ENCODE measurements at places on chromosomes 3 and 15.

DNA sequence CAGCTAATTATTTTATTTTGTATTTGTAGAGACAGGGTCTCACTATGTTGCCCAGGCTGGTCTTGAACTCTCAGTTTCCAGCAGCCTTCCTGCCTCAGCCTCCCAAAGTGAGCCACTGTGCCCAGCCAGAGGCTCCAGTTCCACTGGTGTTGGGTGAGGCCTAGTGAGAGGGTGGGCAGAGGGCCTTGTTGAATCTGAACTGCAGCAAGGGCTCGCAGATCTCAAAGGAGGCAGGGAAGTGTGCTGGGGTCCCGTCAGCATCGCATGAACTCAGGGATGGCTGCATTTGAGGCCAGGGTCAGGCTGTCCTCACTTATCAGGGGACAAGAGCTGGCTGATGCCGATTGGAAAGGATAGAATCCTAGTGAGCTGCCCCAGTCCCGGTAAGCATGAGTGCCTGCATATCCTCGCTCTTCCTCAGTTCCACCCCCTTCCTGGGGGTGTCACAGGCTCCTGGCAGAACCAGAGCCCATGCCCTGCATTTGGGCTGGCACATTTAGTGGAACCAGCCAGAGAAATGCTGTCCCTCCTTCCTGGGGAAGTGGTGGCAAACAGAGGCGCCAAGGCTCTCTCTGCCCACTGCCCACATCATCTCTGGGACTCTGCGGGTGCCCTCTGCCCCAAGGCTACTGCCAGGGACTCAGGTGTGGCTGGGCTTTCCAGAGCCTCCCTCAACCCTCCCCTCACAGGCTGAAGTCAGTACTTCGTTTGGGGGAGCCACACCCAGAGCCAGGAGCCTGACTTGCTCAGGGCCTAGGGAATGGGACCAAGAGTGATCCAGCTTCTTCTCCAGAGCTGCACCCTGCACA, 24.1 kb downstream of the ALS2CL start:
- DNase-seq = no peak

- no peak for DNase-seq
These were observed 23.3 kb upstream of the MANF start for GRCh38 chr3:51361746-51362145.

DNA sequence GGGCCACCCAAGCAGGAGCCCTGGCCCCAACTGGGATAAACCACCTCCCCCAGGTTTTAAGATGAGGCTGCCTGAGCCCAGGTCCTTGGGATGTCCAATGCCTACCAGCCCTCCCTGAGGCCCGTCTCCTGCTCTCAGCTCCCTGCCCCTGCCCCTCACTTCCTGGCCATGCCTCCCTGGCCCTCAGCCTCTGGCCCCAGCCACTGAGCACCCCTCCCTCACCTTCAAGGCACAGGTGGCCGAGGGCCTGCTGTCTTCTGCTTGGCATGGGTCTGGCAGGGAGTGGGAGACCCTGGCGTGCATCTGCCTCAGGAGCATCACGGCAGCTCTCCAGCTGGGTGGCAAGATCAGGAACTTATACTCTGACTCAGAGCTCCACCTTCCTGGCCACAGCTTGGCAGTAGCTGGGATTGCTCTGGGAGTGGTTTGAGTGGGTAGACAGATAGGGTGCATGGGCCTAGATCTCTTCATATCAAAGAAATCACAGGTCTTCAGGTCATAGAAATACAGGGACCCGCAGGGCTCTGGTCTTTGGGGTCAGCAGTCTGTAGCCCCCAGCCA, at the start of gene PLA2G4E:
Gene PLA2G4E, minus strand, starts transcription at position 330 of the 561 bp plus-strand sequence. Its CDS starts 12 bp downstream, at position 318.
- no peak for DNase-seq

- no peak for DNase-seq
These were observed 1034.7 kb downstream of the FHIT start for GRCh38 chr3:60216462-60217075.

- DNase-seq = no peak
These were observed 52.8 kb downstream of the RAF1 start for GRCh38 chr3:12611117-12611516.

- DNase-seq = no peak
These were observed 11.1 kb downstream of the ARNT2 start for GRCh38 chr15:80415358-80415670.

- peak; percentile 97 for DNase-seq
These were observed 20.3 kb downstream of the LRCH3 start for GRCh38 chr3:197811343-197811742.

DNA sequence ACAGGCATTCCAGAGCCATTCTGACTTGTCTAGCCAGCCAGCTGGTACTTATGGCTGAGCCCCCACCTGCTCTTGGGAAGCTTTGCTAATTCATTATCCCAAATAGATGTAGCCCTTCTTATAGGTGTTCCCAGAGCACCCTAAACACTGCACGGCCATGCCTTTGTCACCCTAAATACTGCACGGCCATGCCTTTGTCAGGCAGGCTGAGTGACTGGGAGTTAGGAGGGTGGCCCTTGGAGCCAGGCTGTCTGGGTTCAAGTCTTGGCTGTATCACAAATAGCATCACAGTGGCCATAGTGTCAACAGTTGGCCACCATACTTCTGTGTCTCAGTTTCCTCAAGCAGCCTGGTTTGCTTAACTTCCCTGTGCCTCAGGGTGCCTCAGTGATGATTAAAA, 292.3 kb downstream of the ADAMTS17 start:
- DNase-seq = no peak

DNA sequence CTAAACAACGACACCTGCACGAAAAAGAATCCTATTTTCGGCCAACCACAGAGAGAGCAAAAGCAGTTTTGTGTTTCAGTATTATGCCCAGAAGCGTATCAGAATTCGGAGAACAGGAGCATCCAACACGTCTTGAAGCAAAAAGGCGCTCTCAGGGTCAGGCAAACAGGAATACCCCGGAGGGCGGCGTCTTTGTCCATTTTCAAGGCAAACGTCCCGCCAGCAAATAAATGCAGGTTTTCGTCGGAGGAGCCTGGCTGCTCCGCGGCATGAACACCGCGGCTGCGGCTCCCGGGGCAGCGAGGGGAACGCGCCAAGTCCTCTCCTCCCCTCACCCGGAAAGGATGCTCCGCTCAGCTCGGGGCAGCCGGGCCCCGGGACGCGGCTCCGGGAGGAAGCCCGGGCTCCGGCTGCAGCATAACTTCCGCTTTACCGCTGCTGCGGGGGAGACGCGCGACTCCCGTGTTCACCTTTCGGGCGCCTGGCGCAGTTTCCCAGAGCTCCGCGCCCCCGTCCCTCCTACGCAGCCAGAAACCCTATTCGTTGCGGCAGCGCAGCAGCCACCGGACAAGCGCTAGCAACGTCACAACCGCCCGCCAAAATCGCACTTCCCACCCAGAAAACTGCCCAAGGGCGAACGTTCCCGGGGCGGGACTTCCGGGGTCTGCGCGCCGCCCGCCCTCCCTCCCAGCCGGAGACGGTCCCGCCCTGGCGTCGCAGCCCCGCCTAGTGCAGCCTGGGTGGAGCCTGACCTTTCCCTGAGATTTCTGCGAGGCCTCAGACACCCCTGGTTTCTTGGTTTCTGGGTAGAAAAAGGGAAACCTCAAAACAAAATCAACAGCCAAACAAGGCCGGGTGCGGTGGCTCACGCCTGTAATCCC, at the start of gene RNF168:
Gene RNF168, minus strand, starts transcription at position 573 of the 881 bp plus-strand sequence. CDS start 595 bp downstream, outside the sequence.
- DNase-seq = peak; percentile 97

DNA sequence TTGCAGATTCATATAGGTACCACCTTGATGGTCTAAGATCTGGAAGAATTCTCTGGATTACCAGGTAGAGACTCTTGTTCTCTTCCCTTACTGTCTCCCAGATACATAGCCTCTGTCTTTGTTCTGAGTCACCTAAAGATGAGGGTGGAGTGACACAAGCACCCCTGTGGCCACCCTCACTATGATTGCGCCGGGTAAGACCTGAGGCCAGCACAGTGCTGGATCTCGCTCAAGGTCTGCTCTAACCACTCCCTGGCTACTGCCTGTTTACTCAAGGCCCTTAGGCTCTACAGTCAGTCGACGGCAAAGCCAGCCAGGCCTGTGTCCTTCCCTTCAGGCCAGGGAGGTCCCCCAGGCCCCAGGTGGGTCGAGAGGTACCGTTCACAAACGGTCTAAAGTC, 88.3 kb downstream of the ARHGEF26 start:
- DNase-seq = no peak

DNA sequence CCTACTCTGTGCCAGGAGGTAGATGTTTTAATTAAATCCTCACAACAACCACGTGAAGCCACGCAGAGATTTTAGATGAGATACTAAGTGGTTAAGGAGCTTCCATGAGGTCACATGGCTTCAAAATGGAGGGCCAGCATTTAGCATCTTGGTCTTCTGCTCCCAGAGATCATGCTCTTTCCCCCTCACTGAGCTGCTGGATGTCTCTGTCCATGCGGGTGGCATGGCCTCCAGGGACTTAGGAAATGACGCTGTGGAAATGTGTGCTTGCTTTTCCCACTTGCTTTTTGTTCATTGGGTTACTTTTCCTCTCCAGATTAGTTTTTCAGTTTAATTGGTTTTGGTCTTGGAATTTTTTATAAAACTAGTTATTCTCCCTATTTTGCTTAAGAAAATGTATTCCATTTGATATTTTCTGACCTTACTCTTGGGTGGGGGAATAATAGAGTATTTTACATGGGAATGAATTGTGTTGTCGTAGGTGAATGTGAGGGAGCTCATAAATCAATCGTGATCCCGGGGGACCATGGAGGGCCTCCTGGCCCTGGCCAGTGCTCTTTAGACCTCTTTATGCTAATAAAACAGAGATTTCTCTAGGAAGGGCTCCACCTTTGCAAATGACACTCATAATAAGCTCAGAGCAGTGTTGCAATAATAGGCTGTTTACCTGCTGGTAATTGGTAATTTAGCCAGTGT, 376.0 kb upstream of the ONECUT1 start:
- DNase-seq = no peak

GRCh38 chr3:115630850-115631249, 7.5 kb downstream of the GAP43 start:
- no peak for DNase-seq

- DNase-seq = no peak
These were observed 36.1 kb downstream of the TYRO3 start for GRCh38 chr15:41594801-41595746.

GRCh38 chr3:53202331-53203015, 41.5 kb downstream of the PRKCD start:
- no peak for DNase-seq

GRCh38 chr3:23612296-23612891, 193.4 kb upstream of the UBE2E1 start:
- DNase-seq = peak; percentile 38

GRCh38 chr3:23624305-23624704, 181.4 kb upstream of the UBE2E1 start:
- DNase-seq = no peak

GRCh38 chr3:175356899-175357324, 497.8 kb downstream of the NAALADL2 start:
- DNase-seq = no peak

- DNase-seq = peak; percentile 55
These were observed 230.3 kb upstream of the TBL1XR1 start for GRCh38 chr3:177427540-177427939.

- no peak for DNase-seq
These were observed 20.9 kb downstream of the GREM1 start for GRCh38 chr15:32738666-32739065.

- peak; percentile 60 for DNase-seq
These were observed 15.4 kb downstream of the BCL2L10 start for GRCh38 chr15:52097180-52097579.

DNA sequence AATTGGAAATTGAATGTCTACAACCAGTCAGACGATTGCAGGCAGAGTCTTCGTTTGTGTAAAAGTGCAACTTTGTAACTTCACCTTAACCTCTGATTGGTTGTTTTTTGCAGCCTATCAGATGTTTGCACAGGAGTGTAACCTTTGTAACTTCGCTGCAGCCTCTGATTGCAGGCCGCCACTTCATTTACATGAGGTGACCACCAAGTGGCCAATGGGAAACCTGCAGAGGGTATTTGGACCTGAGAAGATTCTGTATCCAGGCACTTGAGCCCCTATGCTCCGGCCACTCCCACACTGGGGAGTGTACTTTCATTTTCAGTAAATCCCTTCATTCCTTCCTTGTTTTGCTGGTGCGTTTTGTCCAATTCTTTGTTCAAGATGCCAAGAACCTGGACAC, 68.1 kb upstream of the PFN2 start:
- DNase-seq = no peak

DNA sequence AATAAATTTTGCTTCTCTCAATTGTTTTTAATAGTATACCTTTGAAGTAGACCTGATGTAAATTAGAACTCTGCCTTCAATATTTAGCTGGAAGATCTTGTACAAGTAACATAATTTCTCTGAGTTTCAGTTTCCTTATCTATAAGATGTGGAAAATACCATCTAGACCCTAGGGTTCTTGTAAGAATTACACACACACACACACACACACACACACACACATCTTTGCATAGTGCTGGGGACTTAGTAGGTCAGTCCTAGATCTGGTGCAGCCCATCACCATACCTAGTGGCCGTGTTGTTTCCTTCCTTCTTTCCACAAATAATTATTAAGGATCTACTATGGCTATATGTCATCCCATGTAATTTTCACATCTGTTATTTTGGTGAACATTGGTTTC, 11.0 kb downstream of the TRAT1 start:
- no peak for DNase-seq

- DNase-seq = no peak
These were observed 65.1 kb upstream of the FAM3D start for GRCh38 chr3:58731673-58732072.

GRCh38 chr3:115169808-115170207, 22.7 kb upstream of the ZBTB20 start:
- peak; percentile 18 for DNase-seq

DNA sequence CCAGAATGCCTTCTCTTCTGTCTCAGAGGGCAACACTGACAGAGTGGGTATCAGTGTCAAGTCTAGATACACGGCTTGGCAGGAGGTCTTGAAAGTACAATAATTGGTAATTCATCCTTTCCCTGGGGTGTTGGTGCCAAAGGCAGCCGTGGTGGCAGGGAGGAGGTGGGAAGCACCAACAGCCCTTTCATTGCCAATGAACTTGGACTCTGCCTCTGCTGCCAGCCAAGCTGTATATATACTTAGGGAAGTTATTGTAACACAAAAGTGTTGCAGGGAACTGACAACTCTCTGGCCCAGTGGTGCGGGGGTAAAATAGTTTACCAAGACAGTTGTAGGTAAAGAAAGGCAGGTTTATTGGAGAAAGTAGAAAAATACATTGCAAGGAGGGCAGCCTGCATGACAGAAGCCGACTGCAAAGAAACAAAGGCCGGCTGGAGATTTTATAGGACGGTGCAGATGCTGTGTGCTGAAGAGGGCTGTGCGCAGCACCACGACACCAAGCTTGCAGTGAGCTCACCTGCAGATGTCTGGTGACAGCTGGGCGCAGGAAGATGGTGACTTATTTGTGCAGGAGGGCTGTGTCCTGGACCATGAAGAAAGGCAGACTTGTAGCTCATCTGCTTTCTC, 4.0 kb upstream of the FAM3D start:
- no peak for DNase-seq

GRCh38 chr15:38559636-38560307, 4.8 kb downstream of the RASGRP1 start:
- no peak for DNase-seq

GRCh38 chr3:140020541-140020940, 85.6 kb downstream of the CLSTN2 start:
- no peak for DNase-seq

- no peak for DNase-seq
These were observed 50.4 kb upstream of the KCNAB1 start for GRCh38 chr3:156070028-156070427.
